ENCODE measurements at places on chromosomes 4 and X.
A peak's percentile ranks its signal among the peaks of the same experiment; 100 is the strongest.

DNA sequence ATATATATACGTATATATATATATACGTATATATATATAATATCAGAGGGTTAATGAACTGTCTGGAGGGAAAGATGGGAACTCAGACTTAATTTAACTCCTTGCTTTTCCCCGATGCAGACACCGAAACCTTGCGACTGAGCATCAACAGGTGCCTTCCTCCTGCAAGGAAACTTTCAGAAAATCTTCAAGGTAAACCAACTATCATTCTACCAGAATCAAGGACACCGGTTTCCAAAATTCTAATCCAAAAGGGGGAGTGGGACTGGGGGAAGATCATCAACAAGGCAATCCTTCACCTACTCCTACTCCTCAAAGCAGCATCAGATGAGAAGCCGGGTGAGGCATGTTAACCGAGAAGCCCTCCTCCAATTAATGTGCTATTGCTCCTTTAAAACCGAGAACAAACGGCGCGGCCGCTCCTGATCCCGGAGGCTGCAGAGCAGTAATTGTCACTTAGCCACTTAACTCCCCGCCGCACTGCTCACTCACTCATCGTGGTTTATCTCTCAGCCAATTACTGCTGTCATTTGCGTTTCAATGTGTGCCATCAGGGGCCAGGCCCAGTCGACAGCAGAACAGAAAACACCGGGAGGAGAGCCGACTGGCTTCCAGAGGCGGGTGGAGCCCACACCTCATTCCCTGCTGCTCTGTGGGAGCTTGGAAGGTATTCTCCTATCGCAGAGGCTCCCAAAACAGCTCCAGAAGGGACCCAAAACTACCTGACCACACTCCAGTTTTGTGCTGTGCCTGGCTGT is 61.7 kb downstream of the MAML3 start:
- no peak for DNase-seq

DNA sequence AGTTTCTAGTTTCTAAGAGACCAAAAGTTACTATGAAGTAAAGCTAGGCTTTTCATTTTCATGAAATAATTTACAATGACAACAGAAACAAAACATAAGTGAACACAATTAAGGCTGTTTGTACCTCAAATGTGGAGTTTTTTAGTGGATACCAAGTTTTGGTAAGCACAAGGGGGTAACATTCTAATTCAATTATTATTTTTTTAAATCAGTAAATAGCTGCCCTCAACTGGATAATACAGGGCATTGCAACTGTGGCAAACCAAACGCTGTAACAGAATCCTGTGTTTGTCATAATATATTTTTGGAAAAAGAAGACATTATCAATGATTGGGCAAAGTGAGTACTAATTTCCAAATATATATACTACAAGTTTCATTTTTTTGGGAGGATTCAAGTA is 150.3 kb downstream of the FBXW7 start:
- DNase-seq: no peak

GRCh38 chr4:133102043-133102442 is 47.1 kb upstream of the PCDH10 start:
- no peak for DNase-seq

- peak; percentile 45 for DNase-seq
Observed at GRCh38 chr4:67087897-67088296, 457.4 kb downstream of the CENPC start.

- DNase-seq: no peak
Observed at GRCh38 chr4:70761276-70761816, 39.6 kb downstream of the RUFY3 start.

- no peak for DNase-seq
Observed at GRCh38 chrX:69535661-69536060, 31.5 kb downstream of the NALF2 start.

DNA sequence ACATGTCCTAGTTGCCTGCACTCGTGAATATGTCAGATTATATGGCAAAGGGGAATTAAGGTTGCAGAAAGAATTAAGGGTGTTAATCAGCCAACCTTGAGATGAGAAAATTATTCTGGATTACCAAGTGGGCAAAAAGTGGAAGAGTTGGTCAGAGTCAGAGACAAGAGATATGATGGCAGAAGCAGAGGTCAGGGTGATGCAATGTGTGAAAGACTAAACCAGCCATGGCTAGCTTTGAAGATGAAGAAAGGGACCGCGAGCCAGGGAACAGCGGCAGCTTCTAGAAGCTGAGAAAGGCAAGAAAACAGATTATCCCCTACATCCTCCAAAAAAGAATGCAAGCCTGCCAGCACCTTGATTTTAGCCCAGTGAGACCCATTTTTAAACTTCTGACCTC is 385.6 kb downstream of the HNRNPD start:
- DNase-seq: no peak

- no peak for DNase-seq
Observed at GRCh38 chr4:10201381-10202223, 85.0 kb upstream of the WDR1 start.

DNA sequence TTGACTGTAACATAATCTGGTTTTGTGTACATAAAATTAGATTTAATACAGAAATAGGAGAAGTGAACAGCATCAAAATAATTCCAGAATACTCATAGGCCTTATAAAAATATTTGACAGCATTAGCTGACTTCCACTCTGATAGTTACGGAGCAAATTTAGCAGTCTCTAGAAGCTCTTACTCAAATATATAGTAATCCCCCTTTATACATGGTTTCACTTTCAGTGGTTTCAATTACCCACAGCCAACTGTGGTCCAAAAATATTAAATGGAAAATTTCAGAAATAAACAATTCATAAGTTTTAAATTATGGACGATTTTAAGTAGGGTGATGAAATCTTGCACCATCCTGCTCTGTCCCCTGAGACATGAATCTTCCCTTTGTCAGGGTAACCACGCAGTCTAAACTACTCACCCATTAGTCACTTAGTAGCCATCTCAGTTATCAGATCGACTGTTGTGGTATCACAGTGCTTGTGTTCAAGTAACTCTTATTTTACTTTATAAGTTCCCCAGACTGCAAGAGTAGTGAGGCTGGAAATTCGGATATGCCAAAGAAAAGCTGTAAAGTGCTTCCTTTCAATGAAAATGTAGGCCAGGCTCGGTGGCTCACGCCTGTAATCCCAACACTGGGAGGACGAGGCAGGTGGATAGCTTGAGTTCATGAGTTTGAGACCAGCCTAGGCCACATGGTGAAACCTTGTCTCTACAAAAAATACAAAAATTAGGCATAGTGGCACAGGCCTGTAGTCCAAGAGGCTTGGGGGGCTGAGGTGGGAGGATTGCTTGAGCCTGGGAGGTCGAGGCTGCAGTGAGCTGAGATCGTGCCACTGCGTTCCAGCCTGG is 17.2 kb upstream of the RTL9 start:
- DNase-seq: no peak

DNA sequence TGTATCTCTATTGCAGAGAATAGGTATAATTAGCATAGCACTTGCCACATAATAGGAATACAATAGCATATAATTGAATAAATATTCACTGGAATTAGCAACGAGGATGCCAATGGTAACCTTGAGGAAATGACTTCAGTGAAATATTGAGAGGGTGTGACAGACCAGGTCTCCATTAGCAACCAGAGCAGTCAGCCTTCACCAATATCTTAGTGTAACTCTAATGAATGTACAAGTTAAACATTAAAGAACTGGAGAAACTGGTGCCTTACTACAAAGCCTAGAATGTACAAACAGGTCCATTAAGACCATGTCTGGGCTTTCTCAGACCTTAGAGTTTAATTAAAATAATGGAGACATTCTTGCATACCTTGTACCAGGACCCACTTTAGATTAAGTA is 143.0 kb downstream of the MAGEB17 start:
- DNase-seq: no peak

- DNase-seq: peak; percentile 16
Observed at GRCh38 chrX:147476008-147476407, 435.7 kb upstream of the FMR1 start.

DNA sequence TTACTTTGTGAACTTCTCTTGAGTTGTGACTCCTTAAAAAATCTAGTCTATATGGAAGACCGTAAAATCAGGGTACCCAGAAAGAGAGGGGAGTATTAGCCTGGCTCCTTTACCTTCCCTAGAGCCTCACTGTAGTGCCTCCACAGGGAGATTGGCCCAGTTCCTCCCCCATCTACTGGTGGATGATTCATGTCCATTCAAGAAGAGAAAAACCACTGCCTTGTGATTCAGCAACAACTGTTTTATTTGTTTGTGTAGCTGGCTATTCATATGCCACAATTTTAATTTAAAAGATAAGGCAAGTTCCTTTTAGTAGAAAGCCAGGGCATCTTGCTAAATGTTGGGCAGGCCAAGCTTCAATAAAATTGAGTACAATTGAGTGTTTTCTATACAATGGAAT is 221.8 kb upstream of the KCNIP4 start:
- DNase-seq: no peak

DNA sequence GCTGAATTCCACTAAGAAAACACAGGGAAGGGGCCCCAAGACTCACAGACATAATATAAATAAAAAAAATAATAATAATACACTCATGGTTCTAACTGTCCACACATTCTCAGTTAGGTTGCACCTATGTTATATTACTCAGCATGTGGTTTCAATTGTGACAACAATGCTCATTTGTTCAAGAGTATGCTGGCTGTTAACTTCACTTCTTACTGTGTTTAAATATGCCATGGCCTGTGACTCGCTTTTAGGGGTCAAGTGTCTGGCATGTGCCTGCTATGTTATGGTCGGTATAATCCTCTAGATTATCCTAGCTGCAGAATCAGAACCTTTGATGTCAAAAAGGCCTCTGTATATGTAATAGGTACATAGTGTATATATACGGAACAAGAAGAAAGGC is 324.8 kb upstream of the INTU start:
- DNase-seq: no peak

GRCh38 chr4:5785806-5786680 is 75.0 kb downstream of the EVC start:
- peak; percentile 1 for DNase-seq

DNA sequence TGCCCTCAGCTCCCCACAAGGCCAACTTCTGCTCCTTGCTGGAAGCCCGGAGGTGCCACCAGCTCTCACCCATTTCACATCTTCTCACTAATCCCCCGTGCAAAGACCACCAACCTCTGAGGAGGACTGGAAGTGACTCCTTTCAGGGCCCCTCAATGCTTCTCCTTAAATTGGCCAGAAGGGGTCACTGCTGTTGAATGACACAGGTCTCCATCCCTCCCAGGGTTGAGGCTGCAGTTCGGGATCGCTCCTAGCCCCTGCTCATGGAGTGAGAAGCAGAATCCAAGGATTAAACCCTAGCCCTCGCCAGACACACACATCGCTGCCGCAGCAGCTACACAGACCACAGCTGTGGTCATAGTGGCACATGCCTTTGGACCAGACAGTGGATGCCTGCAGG is 279.5 kb upstream of the TAPT1 start:
- DNase-seq: no peak

DNA sequence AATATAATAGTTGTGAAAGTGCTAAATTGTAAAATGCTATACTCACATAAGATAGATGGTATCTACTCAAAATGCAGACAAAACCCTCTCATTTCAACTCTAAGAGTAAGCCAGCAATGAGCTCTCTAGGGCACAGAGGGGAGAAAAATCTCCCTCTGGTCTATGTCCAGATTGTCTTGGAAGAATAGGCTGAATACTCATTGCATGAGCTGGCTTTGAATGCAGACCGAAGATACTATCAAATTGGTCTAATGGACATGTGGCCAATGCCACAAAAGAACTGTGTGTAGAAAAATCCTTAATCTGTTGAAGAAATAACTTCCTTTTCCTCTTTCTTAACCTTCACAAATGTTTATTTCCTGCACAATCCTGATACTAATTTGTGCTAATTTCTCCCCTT is 3.5 kb downstream of the ZXDA start:
- no peak for DNase-seq

GRCh38 chr4:149952716-149953115 is 125.5 kb upstream of the DCLK2 start:
- DNase-seq: no peak

- DNase-seq: no peak
Observed at GRCh38 chr4:8305851-8306471, 36.4 kb downstream of the HTRA3 start.

- no peak for DNase-seq
Observed at GRCh38 chr4:95869961-95870500, 30.1 kb downstream of the PDHA2 start.

- no peak for DNase-seq
Observed at GRCh38 chr4:87227751-87228151, 7.3 kb upstream of the KLHL8 start.

GRCh38 chr4:176619430-176619829 is 173.3 kb downstream of the VEGFC start:
- no peak for DNase-seq

DNA sequence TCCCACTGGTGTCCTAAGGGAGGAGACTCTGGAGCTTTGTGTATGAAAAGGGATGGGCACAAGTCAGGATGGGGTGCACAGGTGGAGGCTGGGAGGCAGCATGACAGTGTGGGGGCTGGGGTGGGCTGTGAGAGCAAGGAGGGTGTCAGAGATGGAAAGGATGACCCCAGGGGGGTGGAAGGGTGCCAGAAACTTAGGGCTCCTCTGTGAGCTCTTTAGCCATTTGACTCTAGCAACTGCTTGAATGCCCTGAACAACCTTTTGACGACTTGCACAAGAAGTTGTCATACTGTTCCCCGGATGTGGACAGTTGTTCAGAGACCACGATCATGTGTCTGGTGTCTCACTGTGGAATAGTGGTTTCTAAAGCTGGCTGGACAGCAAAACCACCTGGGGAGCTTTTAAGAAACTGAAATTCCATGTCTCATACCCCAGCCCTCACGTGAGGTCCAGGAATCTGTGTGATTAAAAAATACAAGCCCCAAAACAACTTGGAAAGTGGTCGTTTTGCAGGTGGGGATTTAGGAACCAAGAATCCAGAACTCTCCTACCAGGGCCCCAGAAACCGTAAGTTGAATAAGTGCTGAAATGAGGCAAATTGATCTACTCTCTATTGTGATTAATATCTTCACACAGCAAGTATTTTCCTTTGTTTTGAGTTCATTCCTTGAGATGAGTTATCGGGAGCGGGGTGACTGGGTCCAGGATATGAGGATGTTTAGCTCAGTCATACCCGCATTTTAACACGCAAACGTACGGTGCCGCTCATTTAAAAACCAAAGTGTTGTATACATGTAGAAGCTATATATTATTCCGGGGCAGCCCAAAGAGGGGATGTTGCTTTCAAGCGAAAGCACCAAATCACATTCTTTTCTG is 3.4 kb downstream of the RHOH start:
- peak; percentile 86 for DNase-seq

DNA sequence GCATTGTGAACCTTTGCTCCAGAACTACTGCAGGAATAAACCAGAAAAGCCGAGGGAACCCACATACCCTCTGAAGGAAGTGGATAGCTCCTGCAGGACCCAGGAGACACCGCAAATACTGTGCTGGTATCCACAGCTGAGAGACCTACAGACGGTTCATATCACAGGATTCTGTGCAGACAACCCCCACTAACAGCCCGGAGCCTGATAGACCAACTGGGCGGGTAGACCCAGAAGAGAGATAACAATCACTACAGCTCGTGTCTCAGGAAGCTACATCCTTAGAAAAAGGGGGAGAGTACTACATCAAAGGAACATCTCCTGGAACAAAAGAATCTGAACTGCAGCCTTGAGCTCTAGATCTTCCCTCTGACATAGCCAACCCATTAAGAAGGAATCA is 150.8 kb downstream of the FRAS1 start:
- no peak for DNase-seq

GRCh38 chrX:32533848-32534247 is 677.5 kb downstream of the DMD start:
- no peak for DNase-seq
